ENCODE measurements at places on chromosomes 1 and 21.

DNA sequence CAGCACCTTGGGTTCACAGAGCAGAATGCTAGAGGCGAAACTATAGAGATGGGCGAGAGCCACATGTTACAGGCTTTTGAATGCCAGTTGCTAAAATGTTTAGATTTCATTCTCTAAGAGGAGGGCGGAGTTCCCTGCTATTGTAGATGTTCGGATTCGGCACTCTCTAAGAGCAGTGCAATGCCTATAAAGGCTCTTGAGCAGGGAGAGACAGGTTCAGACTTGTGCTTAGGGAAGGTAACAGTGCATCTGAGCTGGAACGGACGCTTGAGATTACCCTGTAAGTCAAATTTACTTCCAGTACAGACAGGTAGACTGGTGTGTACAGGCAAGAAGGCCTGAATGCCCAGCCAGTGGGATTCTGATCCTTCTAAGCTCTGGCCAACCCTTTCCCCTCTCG, 15.3 kb downstream of the LURAP1 start:
- no peak for DNase-seq

- DNase-seq, result no peak
These were observed 17.4 kb upstream of the USP24 start for GRCh38 chr1:55232448-55233144.

GRCh38 chr1:109089242-109090015, 1.1 kb upstream of the TMEM167B start:
- no peak for DNase-seq

DNA sequence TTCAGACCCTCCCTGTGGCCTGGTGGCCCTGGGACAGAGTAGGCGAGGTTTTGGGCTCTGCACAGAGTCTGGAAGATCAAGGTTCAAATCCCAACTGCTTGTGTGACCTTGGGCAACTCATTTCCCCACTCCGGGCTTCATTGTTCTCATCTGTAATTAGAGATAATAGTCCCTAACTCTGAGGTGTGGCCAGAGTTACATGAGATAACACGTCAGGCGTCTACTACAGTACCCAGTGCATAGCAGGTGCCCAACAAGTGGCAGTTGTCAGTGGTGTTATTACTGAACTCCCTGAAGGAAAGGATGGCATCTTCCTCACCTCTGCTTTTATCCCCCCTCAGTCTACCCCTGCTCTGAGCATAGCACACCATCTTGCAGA, 20.8 kb downstream of the RAP1GAP start:
- no peak for DNase-seq

DNA sequence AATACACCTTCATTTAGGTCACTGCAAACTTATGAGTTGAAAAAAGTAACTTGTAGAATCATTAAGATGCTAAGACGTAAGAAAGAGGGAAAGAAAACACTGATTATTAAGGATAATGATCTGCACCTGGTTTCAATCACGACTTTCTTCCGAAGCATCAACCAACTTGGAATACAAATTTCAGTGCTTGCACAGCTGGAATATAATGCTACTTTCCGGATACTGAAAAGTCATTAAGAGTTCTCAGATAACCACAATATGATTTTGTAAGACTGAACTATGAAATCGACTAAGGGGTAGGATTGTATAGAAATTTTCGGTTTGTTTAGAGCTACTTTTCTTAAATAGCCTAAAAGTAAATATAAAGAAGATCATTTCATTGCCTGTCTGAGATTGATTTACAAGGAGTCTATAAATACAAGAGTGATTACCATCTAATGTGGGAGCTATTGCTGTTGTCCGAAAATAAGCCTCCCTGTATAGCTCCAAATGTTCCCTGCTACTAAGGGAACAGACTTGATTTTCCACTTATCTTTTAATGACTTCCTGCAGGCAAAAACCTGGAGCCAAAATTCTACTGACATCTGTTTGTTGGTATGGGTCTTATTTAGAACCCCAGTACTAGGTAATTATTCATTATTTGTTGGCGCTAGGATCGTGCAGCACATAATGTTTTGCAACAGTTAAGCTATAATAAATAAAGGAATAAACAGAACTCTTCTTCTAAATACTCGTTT, 673.3 kb downstream of the KCNT2 start:
- no peak for DNase-seq

GRCh38 chr1:170789063-170789462, 125.1 kb downstream of the PRRX1 start:
- no peak for DNase-seq

- no peak for DNase-seq
These were observed 9.8 kb downstream of the PEX14 start for GRCh38 chr1:10484521-10484920.

- DNase-seq, result no peak
These were observed 16.5 kb downstream of the TRIT1 start for GRCh38 chr1:39866767-39867166.

- no peak for DNase-seq
These were observed 50.4 kb upstream of the RC3H1 start for GRCh38 chr1:174072581-174072980.

GRCh38 chr1:20318521-20318920, 27.8 kb downstream of the VWA5B1 start:
- DNase-seq, result no peak

DNA sequence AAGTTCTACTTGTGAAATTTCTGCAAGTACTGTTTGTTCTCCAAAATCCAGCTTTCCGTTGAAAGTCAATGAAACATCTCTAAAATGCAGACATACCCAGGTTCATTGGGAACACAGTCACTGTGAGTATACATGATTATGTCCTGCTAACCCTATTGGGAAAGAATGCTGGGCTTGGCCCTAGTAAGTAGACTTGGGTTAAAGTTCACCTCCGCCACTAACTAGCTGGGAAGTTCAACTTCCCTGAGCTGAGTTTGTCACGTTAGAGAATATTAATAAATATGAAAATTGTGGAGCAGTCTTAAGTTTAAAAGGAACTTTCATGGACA, 10.5 kb upstream of the PGD start:
- DNase-seq, result no peak

- no peak for DNase-seq
These were observed 30.4 kb upstream of the LBR start for GRCh38 chr1:225458222-225458631.

DNA sequence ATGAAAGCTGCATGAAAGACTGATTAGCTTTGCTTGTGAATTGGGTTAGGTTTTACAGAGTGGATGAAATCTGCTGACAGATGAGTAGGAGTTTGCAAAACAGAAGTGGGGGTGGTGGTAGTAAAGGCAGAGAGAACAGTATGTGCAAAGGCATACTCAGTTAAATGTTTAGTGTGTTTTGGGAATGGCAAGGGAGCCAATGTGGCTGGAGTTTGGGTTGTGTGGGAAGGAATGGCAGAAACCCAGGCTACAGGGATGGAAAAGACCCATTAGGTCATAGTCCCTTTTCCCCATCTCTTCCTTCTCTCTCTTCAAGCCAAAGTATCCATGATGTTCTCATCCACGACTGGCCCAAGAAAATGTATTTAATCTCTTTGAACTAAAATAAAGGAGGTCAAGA, 362.2 kb upstream of the LYPLAL1 start:
- no peak for DNase-seq

DNA sequence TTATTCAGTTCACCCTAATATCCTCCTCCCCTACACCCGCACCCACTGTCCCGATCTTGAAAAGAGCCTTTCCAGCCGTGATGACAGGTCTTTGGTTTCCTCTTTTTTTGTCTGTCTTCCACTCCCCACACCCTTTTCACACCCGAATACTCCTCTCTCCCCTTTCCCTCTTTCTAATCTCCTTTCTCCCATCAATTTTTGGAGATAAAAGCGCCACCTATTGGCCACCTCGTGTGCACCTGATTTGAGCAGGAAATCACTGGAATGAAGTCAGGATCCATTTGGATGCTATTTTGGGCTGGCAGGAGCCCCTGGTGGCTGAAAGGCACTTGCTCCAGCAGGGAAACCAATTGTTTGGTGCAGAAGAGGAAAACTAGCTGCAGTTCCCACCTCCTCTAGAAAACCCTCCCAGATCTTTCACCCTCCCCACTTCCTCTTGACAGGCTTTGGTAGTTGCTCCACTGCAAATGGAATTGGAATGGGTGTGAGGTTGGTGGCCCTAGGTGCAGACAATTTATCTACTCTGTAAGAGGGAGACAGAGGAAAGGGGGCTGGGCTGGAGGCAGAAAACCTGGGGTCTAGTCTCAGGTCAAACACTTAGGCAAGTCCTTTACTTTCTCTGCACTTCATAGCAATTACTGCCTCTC, 8.4 kb downstream of the FOXE3 start:
- no peak for DNase-seq

- no peak for DNase-seq
These were observed 45.3 kb upstream of the ITPKB start for GRCh38 chr1:226784081-226785049.
